Activated naive CD4-positive, alpha-beta T cell (primary cell): ENCODE measurements at places on chromosomes 16 and 17.
A peak's percentile ranks its signal among the peaks of the same experiment; 100 is the strongest.

GRCh38 chr17:4955091-4955490 is 4.2 kb downstream of the ENO3 start:
- no peak for DNase-seq

DNA sequence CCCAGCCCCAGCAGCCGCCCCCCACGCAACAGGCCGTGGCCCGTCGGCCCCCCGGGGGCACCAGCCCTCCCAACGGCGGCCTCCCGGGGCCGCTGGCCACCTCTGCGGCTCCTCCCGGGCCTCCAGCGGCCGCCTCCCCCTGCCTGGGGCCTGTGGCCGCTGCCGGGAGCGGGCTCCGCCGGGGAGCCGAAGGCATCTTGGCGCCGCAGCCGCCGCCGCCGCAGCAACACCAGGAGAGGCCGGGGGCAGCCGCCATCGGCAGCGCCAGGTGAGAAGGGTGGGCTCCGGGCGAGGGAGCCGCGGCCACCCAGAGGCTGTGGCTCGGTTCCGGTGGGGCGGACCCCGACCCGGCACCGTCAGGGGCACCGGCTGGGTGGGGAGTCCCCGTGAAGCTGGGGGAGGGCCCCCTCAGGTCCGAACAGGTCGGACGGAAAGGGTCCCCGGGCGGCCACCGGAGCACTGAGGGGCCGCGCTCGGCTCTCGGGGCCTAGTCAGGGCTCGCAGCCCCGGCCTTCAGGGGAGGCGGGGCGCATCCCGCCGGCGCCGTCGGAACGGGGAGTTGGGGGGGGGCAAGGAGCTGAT is 583 bp downstream of the ATXN2L start:
- DNase-seq: peak; percentile 52

DNA sequence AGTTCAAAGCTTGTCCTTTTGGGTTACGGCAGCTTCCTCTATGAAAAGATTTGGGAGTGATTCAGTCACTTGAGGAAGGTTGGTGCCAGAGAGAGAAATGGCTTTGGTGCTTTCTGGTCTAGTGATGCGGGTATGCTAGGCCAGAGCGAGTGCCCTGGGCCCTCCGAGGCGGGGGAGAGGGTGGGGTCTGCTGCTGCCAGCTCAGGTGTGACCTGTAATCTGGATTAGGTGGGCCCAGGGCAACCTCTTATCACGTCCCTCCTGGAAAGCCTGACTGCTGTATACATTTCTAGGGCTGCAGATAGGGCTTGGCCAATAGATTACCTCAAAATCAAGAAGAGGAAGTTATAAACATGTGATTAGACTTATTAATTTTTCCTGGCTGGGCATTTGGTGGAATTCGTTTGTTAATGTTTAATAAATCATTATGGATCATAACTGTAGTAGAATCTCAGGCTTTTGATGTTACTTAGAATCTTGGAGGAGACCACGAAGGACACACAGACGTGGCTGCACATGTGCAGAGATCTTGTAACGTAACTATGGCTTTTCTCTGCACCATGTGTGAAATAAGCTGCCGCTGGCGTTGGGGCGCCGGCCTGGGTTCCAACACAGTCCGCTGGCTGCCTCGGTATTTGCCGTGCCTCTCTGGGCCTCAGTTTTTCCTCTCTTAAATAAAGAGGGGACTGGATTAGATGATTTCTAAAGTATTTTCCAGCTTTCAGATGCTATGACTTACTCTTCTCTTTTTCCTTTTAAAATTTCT is 1.2 kb downstream of the IRF8 start:
- no peak for DNase-seq

DNA sequence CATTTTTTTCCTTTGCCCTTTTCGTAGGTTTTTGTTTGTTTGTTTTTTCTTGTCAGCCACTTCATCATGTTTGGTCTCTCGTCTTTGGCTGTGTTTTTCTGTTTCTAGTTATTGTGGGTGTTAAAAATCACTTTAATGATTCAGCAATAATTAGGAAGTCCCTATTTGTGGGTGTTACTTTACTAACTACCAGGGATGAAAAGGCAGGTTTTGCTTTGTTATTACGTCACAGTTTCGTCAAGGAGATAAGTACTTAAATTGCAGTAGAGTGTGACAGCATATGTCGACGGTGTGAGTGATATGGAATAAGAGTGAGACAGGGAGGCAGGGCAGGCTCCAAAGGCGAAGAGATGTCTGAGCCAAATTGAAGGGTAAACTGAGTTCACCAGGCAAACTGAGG is 479.6 kb downstream of the WWOX start:
- no peak for DNase-seq

DNA sequence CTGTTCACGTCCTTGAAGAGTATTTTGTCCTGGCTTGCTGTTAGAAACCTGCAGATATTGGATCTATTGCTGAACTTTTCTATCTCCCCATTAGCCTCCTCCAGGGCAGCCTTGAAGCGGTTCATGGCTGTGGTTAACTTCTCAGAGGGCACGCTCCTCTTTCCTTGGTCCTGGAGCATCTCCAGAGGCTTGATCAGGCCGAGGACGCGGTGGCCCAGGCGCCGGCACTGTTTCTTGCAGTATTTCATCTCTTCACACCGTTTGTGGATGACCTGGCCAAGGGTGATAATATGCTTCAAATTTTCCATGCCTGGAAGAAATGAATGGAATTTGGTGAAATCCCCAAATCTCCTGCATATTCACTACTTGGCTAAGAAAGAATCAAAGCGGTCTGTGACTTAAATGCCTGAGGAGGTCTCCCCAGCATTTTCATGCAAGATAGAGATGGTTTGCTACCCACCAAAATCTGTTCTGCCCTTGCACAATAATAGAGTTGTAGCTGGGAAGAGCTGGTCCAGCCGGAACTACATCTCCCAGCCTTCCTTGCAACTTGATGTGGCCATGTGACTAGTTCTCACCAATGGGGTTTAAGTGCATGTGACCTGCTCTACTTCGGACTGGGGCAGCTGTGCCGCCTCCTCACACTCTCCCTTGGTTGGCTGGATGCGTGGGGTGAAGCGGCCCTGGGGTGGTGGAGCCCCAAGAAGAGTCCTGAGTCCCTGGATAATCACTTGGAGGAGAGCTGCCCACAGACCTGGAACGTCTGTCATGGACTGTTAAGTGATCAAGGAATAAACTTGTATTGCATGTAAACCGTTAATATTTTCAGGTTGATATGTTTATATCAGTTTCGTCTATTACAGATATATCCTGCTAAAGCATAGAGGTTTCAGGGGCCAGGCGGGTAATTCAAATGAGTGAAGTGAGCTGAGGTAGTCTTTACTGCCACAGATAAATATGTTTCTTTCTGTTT is 4.9 kb downstream of the MLKL start:
- DNase-seq: no peak

GRCh38 chr17:8954339-8954738 is 11.2 kb downstream of the PIK3R5 start:
- peak; percentile 58 for DNase-seq
